ENCODE measurements at places on chromosomes 11 and 22.

GRCh38 chr11:69106031-69106811 is 49.5 kb upstream of the SMIM38 start:
- DNase-seq = no peak

DNA sequence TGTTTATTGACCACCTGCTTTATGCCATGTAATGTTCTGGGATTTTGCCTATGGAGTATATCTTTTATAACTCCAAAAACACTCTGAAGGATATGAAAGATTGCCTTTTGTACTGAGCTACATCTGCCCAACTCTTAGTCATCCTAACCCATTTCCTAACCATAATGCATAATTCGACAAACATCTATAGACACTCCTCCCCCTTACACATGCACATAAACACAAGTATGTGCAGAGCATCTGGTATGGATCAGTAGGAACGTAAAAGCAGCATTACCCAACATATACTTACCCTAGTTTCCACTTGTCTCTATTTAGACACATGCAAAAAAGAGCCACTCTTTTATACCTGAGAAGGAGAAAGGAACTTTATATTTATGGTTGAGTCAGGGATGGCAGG is 272.8 kb downstream of the FAM76B start:
- no peak for DNase-seq

GRCh38 chr11:130088919-130089673 is 19.4 kb downstream of the APLP2 start:
- no peak for DNase-seq

DNA sequence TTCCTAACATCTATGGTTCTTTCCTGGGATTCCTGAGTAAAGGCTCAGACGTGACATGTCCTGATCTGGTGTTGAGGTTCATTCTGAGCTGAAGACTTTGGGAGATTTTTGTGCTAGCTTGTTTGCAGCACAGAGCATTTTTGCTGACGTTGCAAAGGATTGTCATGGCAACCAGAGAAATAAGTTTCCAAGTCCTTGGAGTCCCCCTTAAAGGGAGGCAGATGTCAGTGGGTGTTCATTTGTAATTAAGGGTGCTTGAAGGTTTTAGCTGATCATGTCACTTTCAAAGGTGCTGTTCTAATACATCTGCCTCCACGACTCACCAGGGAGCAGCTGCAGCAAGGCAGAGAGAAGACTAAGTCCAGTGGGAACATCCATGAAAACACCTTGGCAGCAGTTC is 5.4 kb upstream of the SYN3 start:
- no peak for DNase-seq

GRCh38 chr11:9646324-9646723 is 17.6 kb upstream of the SWAP70 start:
- DNase-seq = no peak

- DNase-seq = no peak
These were observed 13.6 kb upstream of the CHST1 start for GRCh38 chr11:45678976-45679375.

DNA sequence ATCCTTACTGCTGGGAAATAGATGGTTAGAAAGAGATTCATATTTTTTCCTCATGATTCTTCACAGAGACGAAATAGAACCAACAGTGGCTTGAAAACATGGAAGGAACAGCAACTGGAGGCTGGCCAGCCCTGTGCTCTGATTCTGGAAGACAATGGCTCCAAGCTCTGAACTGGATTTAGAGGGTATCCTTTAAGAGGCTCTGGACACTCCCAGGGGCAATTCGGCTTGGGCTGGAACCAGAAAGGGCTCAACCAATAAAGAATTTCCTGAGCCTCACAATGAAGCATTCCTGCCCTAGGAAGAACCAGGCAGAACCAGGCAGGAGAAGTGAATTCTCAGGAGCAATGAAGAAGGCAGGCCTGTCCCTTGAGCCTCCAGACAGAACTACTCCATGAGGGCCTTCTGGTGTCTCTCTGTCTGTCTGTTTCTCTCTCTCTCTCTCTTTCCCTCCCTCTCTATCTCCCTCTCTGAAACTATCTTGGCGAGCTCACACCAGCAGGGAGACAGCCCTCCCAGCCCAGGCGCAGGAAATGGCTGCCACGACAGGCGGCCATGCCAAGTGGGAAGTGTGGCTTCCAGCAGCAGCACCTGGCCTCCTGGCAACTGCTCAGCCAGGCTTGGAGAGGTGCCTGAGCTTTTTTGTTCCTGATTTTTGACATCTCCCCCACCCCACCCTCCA is 93.3 kb downstream of the RCN1 start:
- no peak for DNase-seq

- DNase-seq = no peak
These were observed 22.1 kb upstream of the XKR3 start for GRCh38 chr22:16847271-16847670.

- no peak for DNase-seq
These were observed 218.7 kb upstream of the BLID start for GRCh38 chr11:122334546-122335339.

DNA sequence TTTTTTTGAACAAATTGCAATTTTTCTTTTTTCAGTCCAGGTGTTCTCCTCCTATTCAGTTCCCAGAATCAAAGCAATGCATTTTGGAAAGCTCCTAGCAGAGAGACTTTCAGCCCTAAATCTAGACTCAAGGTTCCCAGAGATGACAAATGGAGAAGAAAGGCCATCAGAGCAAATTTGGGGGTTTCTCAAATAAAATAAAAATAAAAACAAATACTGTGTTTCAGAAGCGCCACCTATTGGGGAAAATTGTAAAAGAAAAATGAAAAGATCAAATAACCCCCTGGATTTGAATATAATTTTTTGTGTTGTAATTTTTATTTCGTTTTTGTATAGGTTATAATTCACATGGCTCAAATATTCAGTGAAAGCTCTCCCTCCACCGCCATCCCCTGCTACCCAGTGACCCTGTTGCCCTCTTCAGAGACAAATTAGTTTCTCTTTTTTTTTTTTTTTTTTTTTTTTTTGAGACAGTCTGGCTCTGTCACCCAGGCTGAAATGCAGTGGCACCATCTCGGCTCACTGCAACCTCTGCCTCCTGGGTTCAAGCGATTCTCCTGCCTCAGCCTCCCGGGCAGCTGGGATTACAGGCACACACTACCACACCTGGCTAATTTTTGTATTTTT is 6.2 kb upstream of the UBE4A start:
- no peak for DNase-seq

- no peak for DNase-seq
These were observed 227.4 kb downstream of the CSNK2A3 start for GRCh38 chr11:11125618-11126017.

DNA sequence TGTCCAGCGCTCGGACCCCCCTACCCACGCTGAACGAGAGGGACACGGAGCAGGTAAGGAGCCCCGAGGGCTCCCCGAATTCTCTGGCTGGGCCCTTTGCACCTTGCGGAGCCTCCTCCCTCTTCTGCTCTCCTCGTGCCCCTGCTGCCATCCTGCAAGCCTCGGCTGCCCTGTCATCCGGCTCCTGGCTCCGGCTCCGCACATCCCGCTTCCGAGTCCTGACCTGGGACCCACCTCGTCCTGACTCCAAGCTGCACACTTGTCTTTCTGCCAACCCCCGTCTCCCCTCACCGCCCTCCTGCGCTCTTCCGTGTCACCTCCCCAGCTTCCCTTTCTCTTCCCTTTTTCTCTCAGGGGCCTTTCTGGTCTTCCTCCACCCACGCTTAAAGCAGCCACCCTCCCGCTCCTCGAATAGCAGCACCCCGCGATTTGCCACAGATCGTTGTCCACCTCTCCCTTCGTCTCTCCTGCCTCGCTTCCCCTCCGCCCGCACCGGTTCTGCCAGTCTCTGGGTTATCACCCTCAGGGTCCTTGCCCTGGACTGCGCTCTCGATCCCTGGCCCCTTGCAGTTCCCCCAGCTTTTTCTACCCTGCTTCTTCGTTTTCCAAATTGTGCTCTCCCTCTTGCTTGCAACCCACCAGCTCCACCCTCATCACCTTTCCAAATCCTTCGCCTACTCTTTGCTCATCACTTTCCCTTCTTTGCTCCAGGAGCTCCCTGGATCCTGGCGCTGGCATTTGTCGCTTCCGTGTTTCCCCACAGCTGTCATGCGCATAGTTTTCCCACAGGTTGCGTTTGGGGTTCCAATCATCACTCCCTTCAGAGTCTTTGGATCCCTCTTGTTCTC is 822 bp downstream of the MARK2 start:
- no peak for DNase-seq

- DNase-seq = no peak
These were observed 1.7 kb downstream of the BAIAP2L2 start for GRCh38 chr22:38108561-38109319.

GRCh38 chr11:117631336-117632140 is 165.5 kb downstream of the DSCAML1 start:
- no peak for DNase-seq

- DNase-seq = no peak
These were observed 303.4 kb upstream of the SYN3 start for GRCh38 chr22:33361581-33361980.

GRCh38 chr11:97979741-97980140 is 1041.0 kb upstream of the CNTN5 start:
- DNase-seq = no peak

DNA sequence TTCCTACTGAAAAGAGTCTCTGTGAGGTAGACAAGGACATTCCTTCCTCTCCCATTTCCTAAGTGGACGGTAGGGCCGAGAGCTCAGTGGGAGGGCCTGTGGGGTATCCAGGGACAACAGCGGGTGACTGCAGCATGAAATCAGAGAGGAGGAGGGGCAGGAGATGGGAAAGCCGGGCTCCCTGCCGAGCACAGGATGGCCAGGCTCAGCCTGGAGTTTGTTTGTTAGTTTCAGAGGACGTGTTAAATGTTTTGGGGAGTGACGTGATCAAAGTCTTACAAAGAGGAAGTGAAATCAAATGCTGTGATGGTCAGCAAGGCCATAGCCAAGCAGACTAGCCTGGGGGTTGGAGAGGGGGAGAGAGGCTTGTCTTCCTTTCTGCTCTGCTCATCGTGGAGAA is 152.7 kb downstream of the ADAMTS15 start:
- no peak for DNase-seq

GRCh38 chr11:73141309-73142127 is 600 bp downstream of the FCHSD2 start:
- peak; percentile 36 for DNase-seq

DNA sequence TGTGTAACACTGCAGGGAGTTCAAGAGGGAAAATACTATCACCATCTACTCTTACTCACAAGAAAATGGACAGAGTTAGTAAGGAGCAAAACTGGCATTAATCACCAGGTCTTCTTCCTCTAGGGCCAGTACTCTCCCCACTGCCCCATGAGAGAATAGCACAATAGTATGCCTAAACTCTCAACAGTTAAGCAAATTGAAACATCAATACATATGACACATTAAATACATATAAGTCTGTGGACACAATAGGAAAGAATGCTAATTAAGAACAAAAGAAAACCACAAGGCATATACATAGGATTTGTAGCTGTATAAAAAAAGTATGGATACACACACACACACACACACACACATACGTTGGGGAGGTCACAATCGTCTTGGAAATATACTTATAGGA is 197.9 kb upstream of the BDNF start:
- no peak for DNase-seq

DNA sequence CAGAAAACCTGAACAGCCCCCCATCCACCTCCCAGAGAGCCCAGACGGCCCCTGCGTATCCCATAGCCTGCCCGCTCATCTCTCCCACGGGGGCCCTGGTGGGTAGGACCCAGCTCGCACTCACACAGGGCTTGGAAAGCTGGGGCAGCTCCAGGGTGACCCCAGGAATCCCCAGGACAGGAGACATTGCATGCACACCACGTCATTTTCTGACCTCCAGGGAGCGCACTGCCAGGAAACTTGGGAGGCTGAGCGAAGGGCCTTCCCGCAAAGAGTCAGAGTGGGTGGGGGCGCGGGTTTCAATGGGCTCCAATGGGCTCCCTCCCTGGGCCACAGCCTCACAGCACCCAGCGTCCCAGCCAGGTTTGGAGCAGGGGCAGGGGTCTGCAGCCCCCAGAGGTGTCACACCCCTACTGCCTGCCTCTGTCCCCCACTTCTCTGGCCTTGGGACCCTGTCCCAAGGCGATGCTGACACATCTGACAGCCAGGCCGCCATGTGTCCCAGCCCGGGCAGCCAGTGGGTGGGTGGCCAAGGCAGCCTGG is 8.2 kb upstream of the SYT8 start:
- DNase-seq = no peak

- DNase-seq = peak; percentile 17
These were observed 40.6 kb upstream of the ARL14EP start for GRCh38 chr11:30282289-30282631.

- DNase-seq = no peak
These were observed 19.8 kb downstream of the ZBED5 start for GRCh38 chr11:10838083-10838482.

DNA sequence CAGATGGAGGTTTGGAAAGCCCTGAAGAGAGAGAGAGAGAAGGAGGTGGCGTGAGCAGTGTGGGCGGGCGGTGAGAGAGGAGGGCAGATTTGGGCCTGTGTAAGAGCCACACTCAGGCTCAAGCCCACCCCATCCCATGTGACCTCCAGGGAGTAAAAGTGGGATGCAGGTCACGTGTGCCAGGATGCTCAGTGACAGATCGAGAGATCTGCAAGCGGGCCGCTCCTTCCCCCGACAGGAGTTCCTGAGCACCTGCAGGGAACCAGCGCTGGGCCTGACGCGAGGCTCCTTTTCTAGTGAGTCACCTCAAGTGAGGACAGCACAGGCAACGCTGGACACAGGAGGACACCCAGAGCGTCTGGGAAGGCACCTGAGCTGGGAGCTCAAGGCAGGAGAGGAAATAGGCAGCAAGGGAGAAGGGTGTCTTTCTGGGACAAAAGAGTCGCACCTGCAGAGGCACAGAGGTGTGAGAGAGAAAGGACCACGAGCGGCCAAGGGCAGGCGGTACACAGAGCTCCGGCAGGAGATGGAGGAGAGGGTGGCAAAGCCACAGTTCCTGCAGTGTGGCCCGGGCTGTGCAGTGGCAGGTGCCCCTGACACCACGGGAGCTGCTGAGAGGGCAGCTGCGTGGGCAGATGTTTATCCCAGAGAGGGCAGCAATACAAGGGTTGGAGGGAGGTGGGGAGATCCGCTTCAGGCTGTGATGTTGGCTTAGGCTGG is 1294.8 kb downstream of the TBC1D22A start:
- DNase-seq = no peak
